ENCODE measurements at places on chromosomes 12 and 14. TPM values are rescaled to one million over a fixed set of nuclear protein-coding genes. Genes with fewer than 3 reads are reported as not detected.

The CPNE6 gene
- 0.12 TPM for total RNA-seq

DNA sequence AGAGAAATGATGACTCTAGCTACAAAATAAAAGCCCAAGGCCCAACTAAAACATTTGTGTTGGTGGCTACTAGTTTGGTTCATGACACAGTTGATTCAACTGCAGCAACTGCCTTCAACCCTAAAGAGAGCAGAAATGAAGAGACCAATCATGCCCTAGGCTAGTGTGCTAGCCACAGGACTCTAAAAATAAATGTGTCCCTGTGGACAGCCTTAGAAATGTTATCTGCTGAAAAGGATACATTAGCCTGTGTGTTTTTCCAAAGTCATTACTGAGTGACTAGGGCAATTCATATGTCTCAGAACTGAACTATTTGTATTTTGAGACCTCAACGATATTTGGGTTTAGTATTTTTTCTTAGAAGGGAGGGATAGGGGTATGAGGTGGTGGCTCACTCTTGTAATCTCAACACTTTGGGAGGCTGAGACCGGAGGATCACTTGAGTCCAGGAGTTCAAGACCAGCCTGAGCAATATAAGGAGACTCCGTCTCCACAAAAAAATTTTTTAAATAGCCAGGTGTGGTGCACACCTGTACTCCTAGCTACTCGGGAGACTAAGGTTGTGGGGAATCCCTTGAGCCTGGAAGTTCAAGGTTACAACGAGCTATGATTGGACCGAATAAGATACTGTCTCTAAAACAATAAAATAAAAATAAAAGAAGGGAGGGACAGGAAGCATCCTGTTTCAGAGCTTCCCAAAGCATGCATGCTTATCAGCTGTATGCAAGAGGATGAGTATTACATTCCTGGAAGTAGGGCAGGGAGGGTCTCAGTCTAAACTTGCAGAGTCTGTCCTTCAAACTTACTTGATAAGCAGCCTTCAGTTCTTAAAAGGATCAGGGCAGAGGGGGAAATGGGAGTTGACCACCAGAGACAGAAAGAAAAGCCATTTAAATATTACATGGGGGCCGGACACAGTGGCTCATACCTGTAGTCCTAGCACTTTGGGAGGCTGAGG, 29.6 kb upstream of the NAP1L1 start:
- DNase-seq = no peak

The TAS2R8 gene
- not detected for total RNA-seq

The RIPK3 gene
- 22.9 TPM for total RNA-seq

DNA sequence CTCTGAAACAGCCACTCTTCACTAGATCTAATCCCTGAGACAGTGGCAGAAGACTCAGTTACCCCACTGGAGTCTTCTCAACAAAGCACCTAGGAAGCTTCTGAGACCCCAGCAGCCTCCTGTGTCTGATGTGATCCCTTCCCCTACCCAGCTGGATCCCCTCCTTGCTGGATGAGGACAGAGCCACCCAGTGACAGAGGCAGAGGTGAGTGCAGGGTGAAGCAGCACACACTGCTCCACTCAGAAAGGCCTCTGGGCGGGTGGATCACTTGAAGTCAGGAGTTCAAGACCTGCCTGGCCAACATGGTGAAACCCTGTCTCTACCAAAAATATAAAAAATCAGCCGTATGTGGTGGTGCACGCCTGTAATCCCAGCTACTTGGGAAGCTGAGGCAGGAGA, 2.7 kb downstream of the SPRYD3 start:
- DNase-seq = no peak

DNA sequence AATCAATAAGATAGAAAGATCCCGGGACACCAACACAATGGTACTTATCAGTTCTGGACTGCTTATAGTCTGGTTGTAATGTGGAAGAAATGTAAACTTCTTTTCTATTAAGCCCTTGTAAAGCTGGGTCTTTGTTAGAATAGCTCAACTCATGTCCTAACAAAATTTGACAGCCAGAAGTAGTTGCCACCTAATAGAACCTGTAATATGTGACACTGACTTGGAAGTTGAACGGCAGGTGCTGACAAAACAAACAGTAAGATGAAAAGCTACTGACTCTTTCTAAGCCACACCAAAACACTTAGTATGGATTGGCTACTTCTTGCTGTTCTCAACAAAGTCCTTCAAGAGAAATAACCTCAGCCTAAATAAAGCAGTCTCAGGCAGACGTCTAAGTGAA, 56.6 kb downstream of the KIF21A start:
- no peak for DNase-seq

DNA sequence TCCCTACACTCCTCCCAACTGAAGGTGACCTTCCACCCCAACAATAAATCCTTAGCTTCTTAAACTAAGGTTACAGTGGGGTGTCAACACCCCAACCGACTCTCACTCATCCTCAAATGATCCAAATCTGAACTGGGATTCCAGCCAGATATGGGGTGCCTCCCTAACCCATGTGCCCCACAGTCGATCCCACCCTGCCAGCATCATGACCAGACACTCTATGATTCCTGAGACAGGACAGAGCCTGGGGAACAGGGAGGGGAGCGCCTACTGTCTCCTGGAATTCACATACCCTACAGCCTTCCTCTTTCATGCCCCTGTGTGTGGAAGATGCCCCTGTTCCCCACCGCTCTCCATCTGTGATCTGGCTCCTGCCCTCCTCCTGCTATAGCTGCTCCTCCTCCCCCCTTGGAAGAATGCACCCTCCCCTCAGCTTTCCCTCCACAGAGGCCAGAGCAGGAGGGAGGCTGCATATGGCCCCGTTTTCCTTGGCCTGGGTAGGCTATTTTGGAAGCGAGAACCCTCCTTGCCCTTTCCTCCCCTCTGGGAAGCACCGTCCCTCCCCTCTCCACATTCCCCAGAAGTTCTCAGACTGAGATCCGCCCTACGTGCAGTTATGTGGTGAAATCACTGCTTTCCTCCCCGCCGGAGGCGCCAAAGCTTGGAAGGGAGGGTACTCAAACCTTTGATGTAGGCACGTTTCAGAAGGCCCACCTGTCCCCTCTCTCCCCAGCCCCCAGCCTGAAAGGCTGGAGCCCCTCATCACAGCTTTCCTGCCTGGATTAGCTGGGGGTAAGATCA, 48.0 kb downstream of the SMUG1 start:
- no peak for DNase-seq

The RNF212B gene
- total RNA-seq = not detected

- DNase-seq = no peak
Observed at GRCh38 chr14:64704143-64704742, at the start of gene PLEKHG3. Gene PLEKHG3 (plus strand): TSS chr14:64704424. CDS start chr14:64727632, 23,208 bp downstream.

DNA sequence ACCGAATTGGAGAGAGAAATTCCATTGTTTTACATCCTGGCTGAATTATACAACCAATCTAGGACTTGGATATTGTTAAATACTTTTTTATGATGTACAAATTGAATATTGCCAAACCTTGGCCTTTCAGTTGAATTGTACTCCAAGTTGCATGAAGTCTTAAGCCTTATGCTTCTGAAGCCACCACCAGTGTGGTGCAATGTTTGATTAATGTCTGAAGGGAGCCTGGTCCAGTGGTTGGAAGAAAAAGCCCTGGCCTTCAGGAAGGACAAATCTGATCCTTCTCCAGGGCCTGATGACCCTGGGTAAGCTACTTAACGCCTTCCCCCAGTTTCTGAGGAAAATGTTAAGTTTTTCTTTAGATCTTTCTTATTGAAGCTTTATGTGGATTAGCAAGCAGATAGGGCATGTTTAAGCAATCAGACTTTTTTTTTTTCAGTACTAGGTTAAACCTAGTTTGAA, 72.0 kb downstream of the PAPOLA start:
- no peak for DNase-seq

The EPYC gene
- total RNA-seq = not detected

GRCh38 chr12:118682656-118683055, 298.7 kb upstream of the SRRM4 start:
- DNase-seq = no peak

Measured in activated CD8-positive, alpha-beta memory T cell treated with anti-CD3 and anti-CD28 coated beads, Interleukin-2, amount 10 ng/mL, durations not matched to agents 7 days and 5 days (primary cell).